ENCODE measurements at places on chromosomes 13 and 19.

- DNase-seq = no peak
Measured at GRCh38 chr13:59890054-59890453, 273.7 kb downstream of the DIAPH3 start.

GRCh38 chr19:45322744-45323281 lies at the start of gene CKM:
Gene CKM, minus strand, starts transcription at chr19:45322875. Its CDS starts 3,162 bp downstream, at chr19:45319713.
- no peak for DNase-seq

- no peak for DNase-seq
Measured at GRCh38 chr13:51122868-51123566, 11.9 kb upstream of the C13orf42 start.

DNA sequence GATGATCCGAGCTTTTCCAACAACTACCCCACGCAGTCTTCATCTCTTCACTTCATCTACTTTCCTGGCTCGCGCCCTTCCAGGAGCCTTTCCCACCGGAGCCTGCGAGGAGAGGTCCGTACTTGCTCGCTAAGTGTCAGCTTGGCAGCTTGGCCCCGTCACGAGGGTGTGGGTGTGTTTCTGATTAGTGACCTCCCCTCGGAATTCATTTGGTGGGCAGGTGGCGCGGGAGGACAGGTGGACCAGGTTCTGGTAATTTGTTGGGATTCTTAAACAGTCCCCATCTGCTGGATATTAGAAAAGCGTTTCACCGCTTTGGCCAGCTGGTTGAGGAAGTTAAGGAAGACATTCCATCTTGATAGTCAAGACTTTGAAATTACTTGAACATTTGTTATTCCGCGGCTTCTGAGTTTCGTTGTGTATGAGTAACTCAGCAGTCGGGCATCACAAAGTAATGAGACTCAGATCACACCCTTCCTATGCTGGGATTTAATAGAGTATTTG lies 515 bp downstream of the UFM1 start:
- DNase-seq = peak; percentile 39

DNA sequence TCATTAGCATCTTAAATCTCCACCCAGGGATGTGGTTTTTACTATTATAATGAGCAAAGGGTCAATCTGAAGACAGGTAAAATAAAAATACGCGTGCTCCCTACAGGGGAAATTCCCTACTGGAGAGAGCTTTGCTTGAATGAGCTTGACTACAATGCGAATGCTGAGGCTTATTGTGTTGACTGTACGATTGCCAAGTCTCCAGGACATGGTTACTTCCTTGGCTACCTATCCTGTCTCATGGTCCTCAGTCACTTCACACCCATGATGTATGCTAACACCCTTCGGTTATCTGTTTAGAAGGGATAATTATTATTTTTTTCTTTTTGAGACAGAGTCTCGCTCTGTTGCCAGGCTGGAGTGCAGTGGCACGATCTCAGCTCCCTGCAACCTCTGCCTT lies 61.7 kb downstream of the ZNF627 start:
- DNase-seq = no peak

DNA sequence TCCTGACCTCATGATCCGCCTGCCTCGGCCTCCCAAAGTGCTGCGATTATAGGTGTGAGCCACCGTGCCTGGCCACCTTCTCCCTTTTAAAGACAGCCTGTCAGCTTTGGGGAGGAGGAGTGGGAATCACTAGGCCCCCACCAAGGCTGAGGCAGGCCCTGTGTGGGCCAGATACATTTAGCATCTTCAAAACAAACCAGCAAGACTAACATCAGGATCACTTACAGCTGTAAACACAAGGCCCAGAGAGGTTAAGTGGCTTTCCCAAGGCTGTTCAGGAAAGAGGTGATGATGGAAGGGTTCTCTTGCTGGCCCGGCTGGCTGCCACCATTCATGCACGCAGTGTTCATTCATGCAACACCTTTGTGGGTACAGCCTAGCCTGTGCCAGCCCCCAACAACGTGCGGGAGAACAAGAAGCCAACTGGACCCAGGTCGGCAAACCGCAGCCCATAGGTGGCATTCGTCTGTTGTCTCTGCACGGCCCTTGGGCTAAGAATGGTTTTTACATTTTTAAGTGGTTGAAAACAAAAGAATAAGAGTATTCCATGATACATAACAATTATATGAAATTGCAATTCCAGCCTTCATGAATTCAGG lies 23.0 kb downstream of the IER2 start:
- no peak for DNase-seq

GRCh38 chr19:34639491-34640085 lies 37.4 kb downstream of the SCGB2B2 start:
- DNase-seq = peak; percentile 85

GRCh38 chr19:16402041-16402440 lies 69.7 kb downstream of the EPS15L1 start:
- DNase-seq = no peak

- DNase-seq = peak; percentile 3
Measured at GRCh38 chr19:33622505-33622808, 704 bp downstream of the CHST8 start.

- DNase-seq = no peak
Measured at GRCh38 chr13:87498681-87499080, 172.5 kb upstream of the SLITRK5 start.

- no peak for DNase-seq
Measured at GRCh38 chr19:36436531-36436930, 18.1 kb upstream of the ZFP82 start.

DNA sequence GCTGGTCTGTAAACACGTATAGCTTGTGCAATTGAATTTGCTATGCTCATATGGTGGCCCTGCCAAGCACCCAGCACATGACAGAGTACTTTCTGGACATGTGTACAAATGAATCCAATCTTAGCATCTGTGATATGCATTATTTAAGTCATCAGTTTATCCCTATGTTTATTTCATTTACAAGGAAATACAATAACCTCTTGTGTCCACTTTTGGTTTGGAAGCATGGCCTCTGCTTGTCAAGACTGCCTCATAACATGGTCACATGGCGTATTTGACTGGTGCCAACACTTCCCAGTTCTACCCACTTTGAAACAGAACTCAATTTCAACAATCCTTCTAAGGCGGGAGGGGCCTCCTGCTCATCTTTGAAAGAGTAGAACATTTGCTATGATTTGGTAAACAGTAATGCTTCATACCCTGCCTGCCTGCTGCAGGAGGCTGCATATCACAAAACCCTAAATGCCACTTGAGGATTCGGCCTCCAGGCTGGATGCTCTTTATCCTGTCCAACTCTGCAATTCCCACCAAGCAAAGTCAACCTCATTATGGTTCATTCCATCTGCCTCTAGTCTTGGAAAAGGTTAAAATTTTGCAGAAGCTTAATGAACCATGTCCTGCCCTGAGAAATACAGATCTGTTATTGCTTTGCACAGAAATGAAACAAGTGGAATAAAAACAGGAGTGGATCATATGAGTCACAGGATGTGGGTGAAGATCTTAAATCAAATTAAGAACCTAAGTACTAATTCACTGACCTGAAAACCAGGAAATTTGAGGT lies 151.3 kb downstream of the CYSLTR2 start:
- DNase-seq = no peak

DNA sequence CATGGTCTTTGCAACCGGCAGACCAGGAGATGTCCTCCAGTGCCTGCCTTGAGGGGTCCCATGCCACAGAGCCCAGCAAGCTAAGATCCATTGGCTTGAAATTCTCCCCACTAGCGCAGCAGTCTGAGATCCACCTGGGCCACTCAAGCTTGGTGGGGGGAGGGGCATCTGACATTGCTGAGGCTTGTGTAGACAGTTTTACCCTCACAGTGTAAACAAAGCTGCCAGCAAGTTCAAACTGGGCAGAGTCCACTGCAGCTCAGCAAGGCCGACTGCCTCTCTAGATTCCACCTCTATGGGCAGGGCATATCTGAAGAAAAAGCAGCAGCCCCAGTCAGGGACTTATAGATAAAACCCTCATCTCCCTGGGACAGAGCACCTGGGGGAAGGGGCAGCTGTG lies 32.0 kb upstream of the ITM2B start:
- no peak for DNase-seq

DNA sequence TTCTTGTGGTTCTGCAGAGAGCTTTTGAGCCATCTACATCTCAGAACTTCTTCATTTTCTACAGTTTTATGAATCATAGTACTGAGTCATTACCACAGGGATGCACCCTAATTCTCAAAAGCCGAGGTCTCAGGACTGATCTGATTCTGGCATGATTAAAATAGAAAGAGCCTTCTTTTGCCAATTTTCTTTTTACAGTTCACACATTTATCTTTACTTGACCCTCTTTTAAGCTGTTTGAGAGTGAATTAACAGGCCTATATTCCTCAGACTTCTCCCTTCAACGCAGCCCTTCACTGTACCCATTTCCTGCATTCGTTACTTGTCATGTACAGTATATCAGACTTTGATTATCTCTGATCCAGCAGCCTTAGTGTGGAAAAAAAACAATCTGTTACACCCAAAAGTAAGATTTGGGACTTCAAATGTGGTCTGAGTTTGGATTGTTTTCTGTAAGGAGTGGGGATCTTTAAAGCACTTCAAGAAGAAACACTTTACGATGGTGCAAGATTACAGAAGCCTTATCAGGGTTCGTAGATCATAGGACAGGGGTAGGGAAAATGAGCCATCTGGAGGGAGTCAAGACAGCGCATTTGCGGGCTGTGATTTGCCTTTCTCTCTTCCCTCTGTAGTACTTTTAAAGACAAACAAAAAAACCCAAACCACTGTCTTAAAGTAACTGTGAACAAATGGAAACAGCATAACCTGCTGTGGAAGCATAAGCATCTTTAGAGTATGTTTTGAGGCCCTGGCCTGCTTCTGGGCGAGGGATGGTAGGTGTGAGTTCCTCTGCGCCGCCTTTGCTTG lies 15.3 kb upstream of the GPR183 start:
- DNase-seq = peak; percentile 70

DNA sequence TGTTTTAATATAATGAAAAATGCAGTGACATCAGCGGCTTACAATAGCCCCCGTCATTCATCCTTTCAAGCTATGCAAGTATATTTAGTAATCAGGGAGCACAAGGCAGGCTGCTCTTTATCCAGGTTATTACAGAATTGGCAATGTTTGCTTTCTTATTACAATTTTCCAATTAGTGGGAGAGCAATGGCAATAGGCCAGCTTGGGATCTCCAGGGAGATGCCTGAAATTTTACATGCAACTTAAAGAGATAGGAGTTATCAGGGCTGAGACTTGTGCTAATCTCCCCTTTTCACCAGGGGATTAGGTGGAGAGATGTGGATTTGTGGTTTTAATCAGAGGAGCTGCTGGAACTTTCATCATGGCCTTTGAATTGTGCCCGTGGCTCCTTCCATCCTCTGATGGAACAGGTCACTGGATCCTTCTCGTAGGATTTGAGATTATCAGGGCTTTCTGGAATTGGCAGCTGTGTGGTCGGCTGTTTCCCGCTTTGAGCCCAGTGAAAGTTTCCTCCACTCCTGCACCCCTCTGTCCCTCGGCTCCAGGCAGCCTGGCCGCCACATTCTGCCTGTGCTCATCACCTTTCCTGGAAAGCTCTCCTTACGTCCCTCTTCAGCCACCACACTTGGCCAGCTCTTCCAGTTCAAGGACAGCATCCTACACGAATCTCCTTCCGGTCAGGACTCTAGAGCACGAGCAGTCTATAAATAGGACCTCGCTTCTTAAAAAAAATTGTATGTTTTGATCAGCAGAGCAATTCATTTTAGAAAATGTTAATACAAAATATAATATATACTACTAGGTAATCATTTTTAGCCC lies 47.0 kb downstream of the CBY2 start:
- DNase-seq = no peak
